ENCODE measurements at places on chromosomes 11 and 22. TPM values are rescaled to one million over a fixed set of nuclear protein-coding genes. Genes with fewer than 3 reads are reported as not detected.

Gene OR8D4
- total RNA-seq, result not detected

Gene OSBP2
- 2.1 TPM for total RNA-seq

Gene ARCN1
- 147 TPM for total RNA-seq

Gene ANKK1
- not detected for total RNA-seq

Gene SCGB2A2
- not detected for total RNA-seq

Gene AIFM3
- total RNA-seq, result 0.37 TPM

Gene CRYAB
- total RNA-seq, result not detected

Gene SLC22A24
- total RNA-seq, result not detected

Gene SLC17A6
- total RNA-seq, result not detected

Gene SYT8
- total RNA-seq, result not detected

Gene KRTAP5-2
- not detected for total RNA-seq

GRCh38 chr22:27331526-27332281 lies 469.9 kb downstream of the MN1 start:
- DNase-seq, result no peak

- peak; percentile 87 for DNase-seq
Observed at GRCh38 chr11:14500181-14500651, 605 bp upstream of the COPB1 start.

- peak; percentile 65 for DNase-seq
Observed at GRCh38 chr11:124108156-124108555, 7.1 kb upstream of the VWA5A start.

DNA sequence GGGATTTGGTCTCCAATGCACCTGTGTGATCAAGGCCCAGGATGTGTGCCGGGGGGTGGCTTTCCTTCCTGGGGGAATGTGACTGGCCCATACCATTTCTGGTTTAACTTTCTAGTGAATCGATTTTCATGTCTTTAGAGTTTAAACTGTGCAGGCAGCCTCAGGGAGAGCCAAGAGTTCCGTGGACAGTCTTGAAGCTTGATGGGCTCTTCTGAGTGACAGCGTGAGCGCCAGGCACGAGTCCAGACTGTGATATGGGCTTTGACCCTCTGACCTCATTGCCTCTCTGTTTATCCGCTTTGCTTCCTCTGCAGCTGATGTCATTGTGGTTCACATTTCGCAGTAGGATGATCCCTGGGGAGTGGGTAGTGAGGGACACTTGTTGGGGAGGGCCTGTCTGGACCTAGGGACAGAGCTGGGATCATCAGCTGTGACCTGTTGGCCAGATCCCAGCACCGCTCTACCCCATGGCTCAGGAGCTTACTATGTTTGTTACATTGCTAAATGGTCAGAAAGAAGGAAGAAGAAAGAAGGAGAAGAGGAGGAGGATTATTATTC lies 80.6 kb upstream of the CLDN5 start:
- no peak for DNase-seq

DNA sequence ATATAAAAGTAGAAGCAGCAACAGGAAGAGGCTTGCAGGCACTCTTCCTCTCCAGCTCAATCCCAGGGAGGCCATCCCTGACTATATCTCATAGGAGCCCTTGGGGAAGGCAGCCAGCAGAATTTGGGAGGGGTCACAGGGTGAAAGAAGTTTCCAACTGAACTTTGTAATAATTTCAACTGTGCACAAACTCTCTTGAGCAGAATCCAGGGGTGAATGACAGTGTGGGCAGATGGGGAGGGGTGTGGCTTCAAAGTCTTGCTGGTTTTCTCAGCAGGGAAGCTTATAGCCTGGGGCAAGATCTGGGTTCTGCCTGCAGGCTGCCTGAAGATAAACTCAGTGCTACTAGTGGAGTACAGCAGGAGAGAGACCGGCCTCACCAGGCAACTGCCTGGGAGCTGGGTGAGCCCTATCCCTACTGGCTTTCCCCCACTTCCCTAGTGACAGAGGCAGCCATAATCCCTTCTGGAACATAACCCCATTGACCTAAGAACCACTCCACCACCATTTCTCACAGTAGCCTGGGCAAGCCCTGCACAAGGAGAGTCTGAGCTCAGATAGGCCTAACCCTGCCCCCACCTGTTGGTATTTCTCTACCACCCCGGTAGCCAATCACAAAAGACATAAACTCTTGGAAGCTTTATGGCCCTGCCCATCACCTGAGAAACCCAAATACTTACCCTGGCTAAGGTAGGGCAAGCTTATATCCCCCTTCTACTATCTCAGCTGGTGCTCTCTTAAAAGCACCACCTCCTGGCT lies 17.8 kb upstream of the TTC12 start:
- no peak for DNase-seq

- DNase-seq, result peak; percentile 77
Observed at GRCh38 chr11:16945671-16946469, 68.3 kb downstream of the PLEKHA7 start.

DNA sequence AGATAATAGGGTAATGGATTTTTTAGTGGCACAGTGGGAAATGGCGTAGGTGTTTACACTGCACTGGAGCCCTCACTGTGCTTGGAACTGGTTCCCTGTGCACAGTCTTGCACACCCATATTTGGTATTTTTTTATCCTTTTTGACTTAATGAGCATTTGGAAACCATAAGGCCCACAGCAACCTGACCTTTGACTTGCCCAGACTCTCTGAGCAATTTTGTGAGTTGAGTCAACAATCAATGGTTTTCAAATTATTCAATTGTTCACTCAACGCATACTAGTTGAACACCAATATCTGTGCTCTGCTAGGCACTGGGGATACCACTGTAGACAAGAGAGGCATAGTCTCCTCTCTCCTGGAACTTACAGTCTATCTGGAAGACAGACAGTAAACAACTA lies 14.3 kb downstream of the CD44 start:
- no peak for DNase-seq

DNA sequence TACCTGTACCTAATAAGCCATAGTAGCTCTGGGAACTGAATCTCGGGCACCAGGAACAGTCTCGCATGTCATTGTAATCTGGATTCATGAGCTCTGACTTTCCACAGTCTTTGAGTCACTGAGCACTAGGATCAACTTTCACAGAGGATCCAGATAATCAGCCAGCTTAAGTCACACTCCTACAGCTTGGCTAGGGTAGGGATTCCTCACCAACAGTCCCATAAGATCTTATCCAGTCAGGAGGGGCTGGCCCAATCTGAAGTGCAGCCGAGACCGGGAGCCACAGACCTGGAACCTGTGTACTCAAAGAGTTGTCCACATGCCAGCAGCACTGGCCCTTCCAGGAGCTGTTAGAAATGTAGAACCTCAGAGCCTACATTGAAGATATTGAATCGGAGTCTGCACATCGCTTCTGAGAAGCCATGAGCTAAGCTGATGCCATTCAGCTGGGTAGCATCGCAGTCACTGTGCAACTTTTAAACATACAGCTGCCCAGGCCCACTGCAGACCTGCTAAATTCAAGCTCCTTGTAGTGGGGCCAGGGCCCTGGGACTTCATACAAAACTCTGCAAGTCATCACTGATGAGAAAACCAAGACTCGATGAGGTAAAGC lies 538.8 kb upstream of the B3GAT1 start:
- no peak for DNase-seq

DNA sequence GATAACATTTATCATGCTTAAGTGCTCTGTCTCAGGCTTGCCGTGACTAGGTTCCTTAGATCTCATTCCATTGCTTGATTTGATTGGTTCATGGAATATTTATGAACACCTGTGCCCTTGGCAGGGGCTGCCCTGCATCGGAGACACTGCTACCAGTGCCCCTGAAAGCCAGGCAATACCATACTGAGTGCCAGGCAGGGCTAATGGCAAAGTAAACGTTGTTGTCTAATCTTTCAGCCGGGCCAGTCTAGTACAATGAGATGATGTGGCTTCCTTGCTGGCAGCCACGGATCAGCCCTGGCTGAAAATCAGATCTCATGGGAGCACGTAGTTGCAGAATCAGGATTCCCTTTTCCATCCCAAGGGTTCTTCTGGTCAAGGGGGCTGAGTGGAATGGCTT lies 5.0 kb upstream of the PGA3 start:
- DNase-seq, result no peak

DNA sequence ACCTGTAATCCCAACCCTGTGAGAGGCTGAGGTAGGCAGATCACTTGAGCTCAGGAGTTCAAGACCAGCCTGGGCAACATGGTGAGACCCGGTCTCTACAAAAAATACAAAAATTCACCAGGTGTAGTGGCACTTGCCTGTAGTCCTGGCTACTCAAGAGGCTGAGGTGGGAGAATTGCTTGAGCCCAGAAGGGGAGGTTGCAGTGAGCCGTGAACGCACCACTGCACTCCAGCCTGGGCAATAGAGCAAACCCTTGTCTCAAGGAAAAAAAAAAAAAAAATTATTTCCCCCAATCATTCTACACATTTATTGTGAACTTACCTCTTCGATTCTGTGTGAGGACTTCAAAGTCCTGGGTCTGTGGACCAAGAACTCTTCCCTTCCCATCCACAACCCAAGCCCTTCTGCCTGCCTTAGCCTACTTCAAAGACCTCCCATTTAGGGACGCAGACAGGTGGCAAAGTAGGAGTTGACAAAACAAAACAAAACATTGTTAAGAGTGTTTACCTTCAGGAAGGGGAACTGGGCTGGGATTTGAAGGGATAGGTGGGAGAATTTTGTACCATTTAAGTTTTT lies 3.8 kb upstream of the WEE1 start:
- DNase-seq, result no peak

DNA sequence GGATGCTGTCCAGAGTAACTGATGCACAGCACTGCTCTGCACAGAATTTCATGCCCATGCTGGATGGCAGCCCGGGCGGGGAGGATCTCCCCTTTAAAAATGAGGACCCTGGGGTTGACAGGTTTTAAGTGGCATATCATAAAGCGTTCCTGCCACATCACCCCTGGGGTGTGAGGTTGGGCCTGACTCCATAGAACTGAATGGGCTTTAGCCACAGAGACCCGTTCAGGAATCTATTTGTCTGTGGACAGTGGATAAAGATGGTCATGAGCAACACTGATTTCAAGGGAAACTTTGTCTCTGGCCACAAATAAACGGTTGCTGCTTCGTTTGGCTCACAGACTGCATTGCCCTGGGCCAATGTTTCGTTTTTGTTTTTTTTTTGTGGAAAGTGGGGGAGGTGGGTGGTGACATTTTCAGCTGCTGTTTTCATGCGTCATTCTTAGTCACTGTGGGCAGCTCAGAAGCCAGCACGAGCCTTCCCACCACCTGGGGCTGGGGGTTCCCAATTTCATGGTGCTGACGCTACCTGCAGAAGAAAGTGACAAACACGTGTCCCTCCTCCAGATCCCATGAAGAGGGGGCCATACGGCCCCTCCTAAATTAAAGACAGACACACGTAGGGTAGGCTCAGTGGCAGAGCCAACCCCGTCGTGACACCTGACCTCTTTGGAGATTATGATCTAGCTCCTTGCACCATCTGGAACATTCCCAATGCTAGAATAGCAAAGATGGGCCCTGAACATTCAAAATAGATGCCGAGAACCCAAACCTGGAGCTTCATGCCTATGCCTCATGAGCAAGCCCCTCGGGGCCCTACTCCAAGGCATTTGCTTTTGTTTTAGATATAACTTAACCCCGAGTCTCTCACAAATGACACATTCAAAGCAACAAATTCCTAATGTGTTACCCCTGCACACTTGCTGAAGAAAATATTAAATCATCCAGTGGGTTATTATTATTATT lies 54.8 kb upstream of the PHF21B start:
- DNase-seq, result peak; percentile 74

GRCh38 chr22:42380769-42381551 lies 51.2 kb downstream of the NFAM1 start:
- DNase-seq, result no peak

DNA sequence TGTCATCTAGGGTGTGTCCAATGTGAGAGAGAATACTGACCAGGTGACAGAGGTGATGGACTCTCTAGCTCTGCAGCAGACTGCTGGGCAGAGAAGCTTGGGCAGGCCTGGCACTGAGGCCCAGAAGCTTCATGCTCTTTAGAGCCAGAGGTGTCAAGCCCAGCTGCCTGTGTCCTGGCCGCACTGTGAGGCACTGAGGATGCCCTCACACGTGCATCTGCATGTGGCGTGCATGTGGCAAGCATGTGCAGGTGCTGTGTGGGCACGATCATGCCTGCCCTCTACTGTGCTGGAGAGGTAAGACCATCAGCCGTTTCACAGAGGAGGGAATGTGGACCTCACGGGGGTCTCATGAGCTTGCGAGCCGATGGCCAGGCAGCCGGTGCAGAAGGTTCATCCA lies 15.8 kb upstream of the TXNRD2 start:
- DNase-seq, result no peak

DNA sequence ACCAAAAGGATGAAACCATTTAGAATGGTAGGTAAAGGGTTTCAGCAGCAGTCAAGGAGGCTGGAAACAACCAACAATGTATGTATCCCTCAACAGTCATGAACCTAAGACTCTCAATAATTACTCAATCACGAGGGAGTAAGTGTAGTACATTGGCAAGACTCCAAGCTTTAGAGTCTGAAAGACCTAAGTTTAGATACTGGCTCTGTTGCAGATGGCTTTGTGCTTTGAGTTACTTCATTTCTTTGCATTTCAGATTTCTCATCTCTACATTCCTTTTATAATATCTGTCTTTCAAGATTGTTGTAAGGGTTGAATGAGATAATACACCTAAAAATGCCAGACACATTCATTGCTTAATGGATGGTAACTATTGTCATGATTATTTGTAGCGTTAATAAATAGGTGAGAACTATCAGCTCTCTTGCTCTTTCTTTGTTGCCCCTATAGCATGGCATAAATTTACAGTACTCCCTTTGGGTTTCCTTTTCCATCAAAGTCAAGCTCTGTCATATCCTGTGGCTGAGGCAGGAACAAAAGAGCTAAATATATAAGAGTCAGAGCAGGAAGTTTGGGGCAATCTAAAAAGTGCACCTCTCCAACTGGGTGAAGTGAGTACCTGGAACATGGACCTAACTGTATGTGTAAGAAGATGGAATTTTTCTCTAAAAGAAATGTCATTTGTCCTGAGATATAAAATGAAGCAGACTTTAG lies 228.2 kb upstream of the ZC3H12C start:
- no peak for DNase-seq

DNA sequence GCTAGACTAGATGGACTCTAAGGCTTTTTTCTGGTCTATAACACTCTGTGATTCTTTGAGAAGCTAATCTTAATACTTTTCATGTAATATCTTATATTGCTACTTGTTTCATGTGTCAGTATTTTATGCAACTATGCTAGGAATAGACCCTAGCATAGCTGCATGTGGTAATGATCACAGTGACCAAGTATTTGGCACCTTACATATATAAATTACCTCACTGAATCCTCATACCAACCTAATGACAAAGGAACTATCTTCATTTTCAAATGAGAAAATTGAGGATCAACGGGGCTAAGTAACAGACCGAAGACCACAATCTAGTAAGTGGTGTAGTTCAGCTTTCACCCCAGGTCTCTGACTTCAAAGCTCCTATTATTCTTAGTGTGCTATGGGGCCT lies 327.3 kb upstream of the PITPNB start:
- no peak for DNase-seq

DNA sequence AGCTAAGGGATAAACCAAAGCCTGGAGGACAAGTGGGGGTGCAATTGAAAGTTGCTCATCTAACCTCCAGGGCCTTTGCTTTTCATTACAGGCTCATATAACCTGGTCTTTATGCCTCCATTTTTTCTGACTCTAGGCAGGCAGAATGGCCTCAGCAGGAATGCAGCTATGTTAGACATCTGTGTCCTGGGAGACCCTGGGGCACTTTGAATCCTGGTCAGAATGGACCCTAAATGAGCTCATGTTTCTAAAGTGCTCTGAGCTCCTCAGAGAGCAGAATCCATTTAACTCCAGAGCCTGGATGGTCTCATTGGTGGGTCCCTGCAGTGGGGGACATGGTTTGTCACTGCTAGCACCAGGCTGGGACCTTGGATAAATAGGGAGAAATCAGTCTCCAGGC lies 177.3 kb downstream of the KIRREL3 start:
- no peak for DNase-seq

GRCh38 chr11:2375964-2376551 lies 1.1 kb upstream of the CD81 start:
- DNase-seq, result no peak

- no peak for DNase-seq
Observed at GRCh38 chr11:32713496-32713895, 81.0 kb downstream of the CCDC73 start.
